Neural crest cell (in vitro differentiated cells): ENCODE measurements at places on chromosomes 2 and 18.
A peak's percentile ranks its signal among the peaks of the same experiment; 100 is the strongest.

GRCh38 chr2:37560863-37561614 lies 110.4 kb downstream of the CDC42EP3 start:
- no peaks in the 10 kb centered on the region for H3K27me3 ChIP-seq
- peaks cover 10% of the 10 kb centered on the region for H3K4me1 ChIP-seq
- no peaks in the 10 kb centered on the region for H3K36me3 ChIP-seq
- DNase-seq, result no peak
- H3K27ac ChIP-seq, result no peak overlapping the region
- H3K4me3 ChIP-seq, result no peak overlapping the region

- H3K36me3 ChIP-seq, result peaks cover 3% of the 10 kb centered on the region
- no peak overlapping the region for H3K4me3 ChIP-seq
- H3K27ac ChIP-seq, result no peak overlapping the region
- no peaks in the 10 kb centered on the region for H3K27me3 ChIP-seq
Measured at GRCh38 chr2:36367486-36367885, 11.9 kb downstream of the CRIM1 start.

DNA sequence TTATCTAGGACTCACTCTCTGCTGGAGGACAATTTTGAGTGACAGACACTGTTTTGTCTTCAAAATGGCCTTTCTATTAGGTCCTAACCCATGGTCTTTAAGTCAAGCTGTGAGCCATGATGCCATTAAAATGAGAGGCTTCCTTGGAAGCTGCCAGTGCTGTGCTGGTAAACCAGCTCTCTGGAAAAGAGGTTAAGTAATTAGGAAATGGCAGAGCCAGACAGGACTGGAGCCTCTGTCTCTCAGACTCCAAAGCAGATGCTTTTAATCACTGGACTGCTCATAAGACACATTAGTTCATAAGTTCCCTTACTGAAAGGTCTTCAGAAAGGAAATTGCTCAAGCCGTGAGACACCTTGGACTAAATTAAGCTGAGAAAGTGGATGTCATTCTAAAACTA lies 25.8 kb upstream of the LHCGR start:
- DNase-seq, result no peak
- H3K36me3 ChIP-seq, result peaks cover 3% of the 10 kb centered on the region
- H3K27ac ChIP-seq, result no peak overlapping the region
- no peaks in the 10 kb centered on the region for H3K27me3 ChIP-seq

DNA sequence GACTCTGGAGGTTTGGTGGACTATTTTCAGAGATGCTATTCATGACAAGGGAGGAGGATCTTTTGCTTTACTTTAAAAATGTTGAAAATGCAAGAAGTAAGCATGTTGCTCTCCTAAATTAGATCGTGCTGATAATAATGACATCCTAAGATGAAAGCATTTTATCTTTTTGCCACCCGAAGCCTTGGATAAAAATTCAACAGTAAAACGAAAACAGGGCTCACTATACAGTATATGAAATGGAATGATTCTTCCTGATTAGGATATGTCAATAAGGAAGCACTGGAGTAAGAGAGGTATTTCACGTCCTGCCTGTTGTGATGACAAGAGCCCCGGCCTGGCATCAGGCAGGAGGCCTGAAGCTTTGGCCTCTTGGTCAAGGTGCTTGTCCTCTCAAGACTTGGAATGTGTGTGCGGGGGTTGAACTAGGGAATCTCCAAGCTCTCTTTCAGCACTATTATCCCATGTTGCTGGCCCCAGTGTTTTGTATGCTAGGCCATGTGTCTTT lies 306.0 kb downstream of the MTX2 start:
- H3K27ac ChIP-seq, result no peak overlapping the region
- H3K4me1 ChIP-seq, result no peaks in the 10 kb centered on the region
- no peak overlapping the region for H3K4me3 ChIP-seq
- H3K36me3 ChIP-seq, result no peaks in the 10 kb centered on the region
- H3K27me3 ChIP-seq, result peaks cover 32% of the 10 kb centered on the region
- DNase-seq, result no peak

- peaks cover 8% of the 10 kb centered on the region for H3K4me1 ChIP-seq
- no peak for DNase-seq
- no peaks in the 10 kb centered on the region for H3K36me3 ChIP-seq
Measured at GRCh38 chr2:134772493-134773169, 53.8 kb upstream of the TMEM163 start.

GRCh38 chr2:33069894-33070651 lies 123.3 kb downstream of the LTBP1 start:
- H3K4me3 ChIP-seq, result no peak overlapping the region
- no peak overlapping the region for H3K27ac ChIP-seq
- no peaks in the 10 kb centered on the region for H3K4me1 ChIP-seq
- H3K27me3 ChIP-seq, result no peaks in the 10 kb centered on the region

DNA sequence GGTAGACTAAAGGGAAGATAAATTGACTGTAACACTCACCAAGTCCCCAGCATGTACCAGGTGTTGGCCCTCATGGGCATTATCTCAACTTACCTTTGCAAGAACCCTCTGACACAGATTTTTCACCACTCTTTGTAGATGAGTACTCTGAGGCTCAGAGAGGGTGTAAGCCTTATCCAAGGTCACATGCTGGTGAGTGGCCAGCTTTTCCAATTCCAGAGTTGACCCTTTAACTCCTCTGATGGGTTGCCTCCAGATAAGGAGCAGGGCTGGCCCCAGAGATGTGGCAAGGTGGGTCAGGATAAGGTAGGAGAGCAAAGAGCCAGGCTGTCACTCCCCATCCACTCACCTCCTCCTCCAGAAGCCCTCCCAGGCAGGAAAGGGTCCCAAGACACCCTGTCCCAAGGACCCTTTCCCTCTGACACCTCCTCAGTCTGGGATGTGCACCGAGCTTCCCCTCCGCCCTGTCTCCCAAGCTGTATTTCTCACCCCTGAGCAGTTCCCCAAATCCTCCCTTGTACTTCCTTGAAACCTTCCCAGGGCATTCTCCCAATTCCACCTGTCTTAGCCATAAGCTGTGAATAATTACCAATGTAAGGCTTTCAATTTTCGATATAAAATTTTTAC lies 165.9 kb downstream of the ZFP36L2 start:
- no peak overlapping the region for H3K27ac ChIP-seq
- DNase-seq, result no peak
- peaks cover 15% of the 10 kb centered on the region for H3K4me1 ChIP-seq
- no peaks in the 10 kb centered on the region for H3K27me3 ChIP-seq
- H3K36me3 ChIP-seq, result peaks cover 8% of the 10 kb centered on the region
- H3K4me3 ChIP-seq, result no peak overlapping the region

- H3K36me3 ChIP-seq, result no peaks in the 10 kb centered on the region
- DNase-seq, result peak; percentile 86
- H3K4me3 ChIP-seq, result no peak overlapping the region
- no peaks in the 10 kb centered on the region for H3K27me3 ChIP-seq
Measured at GRCh38 chr18:48445540-48445939, 36.4 kb upstream of the ZBTB7C start.
